ENCODE measurements at places on chromosomes 1 and 21. TPM values are rescaled to one million over a fixed set of nuclear protein-coding genes. Genes with fewer than 3 reads are reported as not detected.

The SPRR2A gene
- not detected for total RNA-seq

The CFHR3 gene
- total RNA-seq: not detected

The OR10X1 gene
- not detected for total RNA-seq

The ERO1B gene
- total RNA-seq: 7.9 TPM

The SLFNL1 gene
- total RNA-seq: not detected

The VPS13D gene
- total RNA-seq: 9.3 TPM

The KIAA0040 gene
- total RNA-seq: 4.7 TPM

The ARHGAP30 gene
- not detected for total RNA-seq

The S100A7 gene
- total RNA-seq: not detected

The B3GALNT2 gene
- 30.0 TPM for total RNA-seq

The IL12RB2 gene
- total RNA-seq: 0.57 TPM

The IKBKE gene
- total RNA-seq: 14.7 TPM

The WDR64 gene
- total RNA-seq: not detected

The CGN gene
- total RNA-seq: 4.1 TPM

The KRTAP12-4 gene
- not detected for total RNA-seq

The MMP23B gene
- 0.17 TPM for total RNA-seq

The INSRR gene
- not detected for total RNA-seq

The PROK1 gene
- total RNA-seq: not detected

The CNKSR1 gene
- 1.3 TPM for total RNA-seq

The GPR52 gene
- total RNA-seq: not detected

The OR2L5 gene
- total RNA-seq: not detected
